ENCODE measurements at places on chromosomes 4 and X.

- no peak for DNase-seq
These were observed 187.4 kb upstream of the TEX13C start for GRCh38 chrX:125132274-125132673.

DNA sequence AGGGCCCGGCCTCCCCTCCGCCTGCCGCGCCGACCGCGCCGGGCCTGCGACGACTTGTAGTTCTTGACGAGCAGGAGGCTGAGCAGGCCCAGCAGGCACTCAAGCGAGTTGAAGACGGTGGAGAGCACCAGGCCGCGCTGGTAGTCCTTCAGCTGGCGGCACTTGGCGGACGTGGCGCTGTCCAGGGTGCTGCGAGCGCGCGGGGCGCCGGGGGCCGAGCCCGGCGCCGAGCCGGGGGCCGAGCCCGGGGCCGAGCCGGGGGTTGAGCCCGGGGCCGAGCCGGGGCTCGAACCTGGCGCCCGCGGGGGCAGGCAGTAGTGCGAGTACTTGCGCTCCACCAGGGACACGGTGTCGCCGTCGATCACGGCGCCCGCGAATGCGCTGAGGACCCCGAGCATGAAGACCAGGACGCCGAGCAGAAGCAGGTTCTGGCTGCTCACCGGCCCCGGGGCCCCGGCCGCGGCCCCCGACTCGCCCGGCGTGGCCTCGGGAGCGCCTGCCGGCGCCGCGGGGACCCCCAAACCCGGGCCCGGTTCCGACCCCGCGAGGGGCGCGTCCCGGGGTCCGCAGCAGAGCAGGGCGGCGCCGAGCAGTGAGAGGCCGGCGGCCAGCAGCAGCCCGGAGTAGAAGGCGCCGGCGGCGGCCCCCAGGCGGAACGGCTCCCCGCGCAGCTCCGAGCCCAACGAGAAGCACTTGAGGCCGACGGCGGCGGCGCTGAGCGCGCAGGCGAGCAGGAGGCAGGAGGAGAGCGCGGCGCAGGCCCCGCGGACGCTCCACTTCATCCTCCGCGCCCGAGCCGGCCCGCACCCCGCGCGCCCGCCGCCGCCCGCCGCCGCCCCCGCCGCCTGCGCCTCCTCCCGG, 584 bp downstream of the TMEM271 start:
- DNase-seq = no peak

DNA sequence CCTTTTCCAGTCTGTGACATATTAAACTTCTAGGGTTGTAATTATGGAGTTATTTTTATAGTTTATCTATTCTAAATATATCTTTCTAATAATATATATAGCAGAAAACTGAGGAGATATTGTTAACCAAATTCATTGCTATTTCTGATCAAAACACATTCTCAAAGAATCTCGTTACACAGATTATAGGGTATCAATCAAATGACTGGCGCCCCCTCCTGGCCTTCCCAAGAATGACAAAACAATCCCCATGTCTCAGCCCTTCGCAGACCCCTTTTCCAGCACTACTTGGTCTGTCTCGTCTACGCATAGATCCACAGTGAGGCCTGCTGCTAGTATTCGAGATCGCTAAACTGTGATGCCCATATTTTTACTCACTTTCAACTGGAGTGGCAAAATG, 209.3 kb downstream of the GPC3 start:
- peak; percentile 20 for DNase-seq

DNA sequence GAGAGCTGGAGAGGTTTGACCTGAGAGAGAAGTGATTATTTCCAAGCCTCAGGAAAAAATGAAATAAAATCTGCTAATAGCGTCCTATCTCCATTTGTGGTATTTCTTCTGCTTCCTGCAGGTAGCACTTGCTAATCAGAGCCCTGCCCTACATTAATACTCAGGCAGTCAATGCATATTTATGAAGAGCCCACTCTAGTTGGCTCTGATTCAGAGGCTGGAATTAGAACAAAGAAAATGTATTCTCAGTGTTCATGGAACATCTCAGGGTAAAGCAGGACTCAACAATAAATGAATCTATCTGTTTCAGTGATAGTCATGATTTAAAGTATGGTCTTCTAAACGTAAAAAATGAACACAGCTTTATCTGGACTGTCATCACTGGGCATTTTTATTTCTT, 1.4 kb upstream of the ATP8A1 start:
- DNase-seq = no peak

GRCh38 chr4:94349193-94349592, 6.6 kb upstream of the HPGDS start:
- no peak for DNase-seq

Data from NCI-H1436 (cell line).